ENCODE measurements at places on chromosomes 6 and 20. TPM values are rescaled to one million over a fixed set of nuclear protein-coding genes. Genes with fewer than 3 reads are reported as not detected.

The ENPP3 gene
- total RNA-seq = 0.81 TPM

The KHDC1L gene
- not detected for total RNA-seq

The BTN1A1 gene
- not detected for total RNA-seq

The SNAI1 gene
- total RNA-seq = 19.7 TPM

Measured in cardiac atrium fibroblast (primary cell).